ENCODE measurements at places on chromosomes 3 and 15.

GRCh38 chr3:46717447-46718231 is at the start of gene PRSS50:
PRSS50 (minus strand) TSS chr3:46717869; CDS start chr3:46717824, 45 bp downstream.
- DNase-seq: no peak

GRCh38 chr15:82174471-82175235 is 87.9 kb downstream of the EFL1 start:
- no peak for DNase-seq

- no peak for DNase-seq
Observed at GRCh38 chr15:91488452-91488851, 365.1 kb upstream of the SLCO3A1 start.

GRCh38 chr3:172321035-172321434 is 127.2 kb downstream of the GHSR start:
- no peak for DNase-seq

GRCh38 chr3:137150825-137151224 is 193.0 kb downstream of the IL20RB start:
- DNase-seq: no peak

DNA sequence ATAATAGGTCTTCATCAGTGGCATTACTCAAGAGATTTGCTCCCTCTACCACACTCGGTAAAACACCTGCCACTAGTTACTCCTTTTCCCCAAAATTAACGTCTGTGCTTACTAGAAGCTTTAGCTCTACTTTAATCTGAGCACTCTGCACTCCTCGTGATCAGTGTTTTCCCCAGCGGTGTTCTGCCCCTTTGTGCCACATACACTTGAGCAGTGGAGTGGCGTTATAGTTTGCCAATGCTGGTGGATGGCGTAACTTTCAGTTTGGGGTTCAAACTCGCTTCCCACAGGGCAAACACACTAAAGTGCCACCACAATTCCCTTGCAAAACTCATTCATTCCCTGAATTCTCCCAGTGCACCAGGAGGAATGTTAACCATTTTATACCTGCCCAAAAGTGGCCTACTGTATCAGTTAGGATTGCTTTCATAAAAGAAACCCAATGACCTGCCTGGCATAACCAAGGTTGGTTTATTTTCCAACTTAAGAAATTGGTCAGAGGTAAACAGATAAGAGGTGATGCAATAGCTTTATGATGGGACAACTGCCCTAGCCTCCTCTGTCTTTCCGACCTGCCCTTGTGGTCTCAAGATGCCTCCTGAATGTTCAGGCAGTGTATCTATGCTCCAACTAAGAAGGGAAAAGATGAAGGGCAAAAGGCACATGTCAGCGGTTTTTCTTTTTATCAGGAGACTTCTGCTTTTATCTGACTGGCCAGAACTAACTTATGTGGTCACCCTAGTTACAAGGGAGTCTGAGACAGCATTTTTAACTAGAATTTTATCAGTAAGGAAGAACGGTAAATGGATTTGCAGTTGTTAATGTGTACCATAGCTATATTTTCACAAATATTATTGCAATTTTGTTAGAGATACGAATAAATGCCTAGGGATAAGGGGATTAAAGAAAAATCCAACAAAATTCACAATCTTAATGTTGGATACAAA is 83.9 kb downstream of the FSIP1 start:
- no peak for DNase-seq

DNA sequence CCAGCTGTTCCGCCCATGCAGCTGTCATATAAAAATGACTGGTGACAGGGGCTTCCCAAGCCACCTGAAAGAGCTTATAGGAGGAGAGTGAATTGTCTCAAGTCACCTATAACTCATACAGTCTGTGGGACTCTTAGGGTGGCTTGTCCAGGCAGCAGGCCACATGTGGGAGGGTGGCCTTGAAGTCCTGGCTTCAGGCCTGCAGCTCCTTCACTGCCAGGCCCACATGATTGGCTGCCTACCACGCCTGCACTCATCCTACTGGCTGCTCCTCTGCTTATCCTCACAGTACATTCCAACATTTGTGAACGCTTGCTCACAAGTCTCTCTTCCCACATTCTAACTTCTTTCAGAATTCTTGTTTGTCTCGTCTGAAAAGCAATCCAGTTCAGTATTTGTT is 41.1 kb upstream of the TIPARP start:
- DNase-seq: no peak

GRCh38 chr3:14511623-14512280 is 28.4 kb downstream of the GRIP2 start:
- no peak for DNase-seq

Data from activated CD8-positive, alpha-beta memory T cell treated with anti-CD3 and anti-CD28 coated beads for 4 hours (primary cell).